Stromal cell of bone marrow (primary cell): ENCODE measurements at places on chromosomes 11 and 22.
A peak's percentile ranks its signal among the peaks of the same experiment; 100 is the strongest.

GRCh38 chr11:120545813-120546212 is 34.3 kb downstream of the GRIK4 start:
- DNase-seq: no peak

- DNase-seq: no peak
Measured at GRCh38 chr11:44802347-44802746, 75.6 kb downstream of the TSPAN18 start.

DNA sequence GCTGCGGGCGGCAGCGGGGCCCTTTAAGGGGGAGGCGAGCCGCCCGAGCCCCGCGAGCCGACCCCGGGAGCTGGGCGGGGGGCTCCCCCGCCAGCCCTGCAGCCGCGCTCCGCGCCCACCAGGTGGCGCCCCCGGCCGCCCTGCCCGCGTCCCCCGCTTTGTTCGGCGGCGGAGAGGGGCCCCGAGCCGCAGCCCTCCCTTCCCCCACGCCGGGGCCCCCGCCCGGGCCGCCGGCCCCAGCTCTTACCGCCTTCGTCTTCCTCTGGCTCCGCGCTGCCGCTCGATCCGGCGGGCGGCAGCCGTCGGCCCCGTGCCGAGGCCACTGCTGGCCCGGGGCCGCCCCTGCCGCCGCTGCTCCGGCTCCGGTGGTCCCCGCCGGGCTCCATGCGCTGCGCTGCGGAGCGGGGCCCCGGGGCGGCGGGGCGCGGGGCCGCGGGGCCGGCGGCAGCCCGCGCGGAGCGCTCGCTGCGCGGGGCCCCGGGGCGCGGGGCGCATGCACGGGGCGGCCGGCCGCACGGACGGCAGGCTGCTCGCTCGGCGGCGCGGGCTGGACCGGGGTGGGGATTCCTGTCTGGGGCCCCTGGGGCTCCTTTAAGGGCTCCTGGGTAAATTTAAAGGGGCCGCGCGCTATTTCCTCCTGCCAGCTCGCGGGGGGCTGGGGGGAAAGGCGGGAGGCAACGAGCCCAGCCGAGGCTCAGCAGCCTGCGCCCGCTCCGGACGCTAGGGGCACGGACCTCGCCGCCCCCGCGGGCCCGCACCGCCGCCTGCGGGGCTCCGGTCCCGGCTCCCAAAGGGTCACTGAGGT is at the start of gene ZFTA:
ZFTA (minus strand) TSS at position 539 of the 805 bp plus-strand sequence; CDS start at position 386, 153 bp downstream.
- no peak for DNase-seq

DNA sequence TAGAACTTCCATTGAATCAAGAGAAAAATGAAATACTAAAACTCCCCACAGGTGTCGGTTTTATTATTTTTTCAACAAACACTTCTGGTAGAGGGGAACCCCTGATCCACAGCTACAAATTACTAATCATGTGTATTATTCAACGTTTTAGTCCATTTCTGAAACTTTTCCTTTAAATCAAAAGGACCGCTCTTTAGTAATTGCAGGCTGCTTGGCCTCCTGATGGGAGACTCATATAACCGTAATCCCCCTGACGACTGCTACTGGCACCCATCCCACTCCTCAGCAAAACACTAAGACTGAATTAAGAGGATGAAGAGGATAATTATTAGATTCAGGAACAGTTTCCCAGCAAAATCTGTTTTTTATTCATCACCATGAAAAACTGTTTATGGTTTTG is 46.4 kb downstream of the PAX6 start:
- no peak for DNase-seq

GRCh38 chr11:64284962-64285884 is at the start of gene GPR137:
Gene GPR137, plus strand, starts transcription at chr11:64285848. Its CDS starts 677 bp downstream, at chr11:64286525.
- DNase-seq: peak; percentile 46

- no peak for DNase-seq
Measured at GRCh38 chr11:128483211-128483788, 104.1 kb downstream of the ETS1 start.

DNA sequence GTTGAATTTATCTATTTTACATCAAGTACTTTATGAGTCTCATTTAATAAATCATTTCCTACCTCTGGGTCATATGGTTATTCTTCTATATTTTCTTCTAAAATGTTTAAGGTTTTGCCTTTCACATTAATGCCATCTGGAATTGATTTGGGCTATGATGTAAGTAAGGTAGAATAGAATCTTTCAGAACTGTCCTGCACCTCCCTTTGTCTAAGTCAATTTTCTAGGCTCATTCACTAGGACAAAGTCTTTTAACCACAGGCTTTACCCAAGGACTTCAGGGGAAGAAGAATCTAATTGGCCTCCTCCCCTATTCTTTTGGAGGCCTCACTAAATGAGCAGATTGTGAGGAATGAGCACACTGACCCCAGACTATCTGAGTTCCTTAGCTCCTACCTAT is 146.0 kb downstream of the BBOX1 start:
- no peak for DNase-seq

DNA sequence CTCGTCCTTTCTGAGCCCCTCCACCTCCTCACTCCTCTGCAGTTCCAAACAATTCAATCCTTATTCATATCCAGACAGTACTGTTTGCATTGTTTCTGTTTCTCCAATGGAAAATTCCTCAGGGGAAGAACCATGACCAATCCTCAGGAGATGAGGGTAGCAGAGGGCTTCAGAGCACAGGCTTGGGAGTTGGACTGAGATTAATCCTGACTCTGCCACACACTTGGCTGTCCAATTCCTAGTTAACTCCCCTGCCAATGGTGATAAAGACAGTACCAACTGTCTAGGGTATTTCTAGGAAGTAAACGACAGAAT is 58.0 kb downstream of the MICAL3 start:
- no peak for DNase-seq

- DNase-seq: no peak
Measured at GRCh38 chr11:120919566-120919965, 104.3 kb upstream of the TBCEL start.

- DNase-seq: peak; percentile 6
Measured at GRCh38 chr11:126764231-126764630, 236.3 kb downstream of the KIRREL3 start.

GRCh38 chr22:39598017-39598965 is 27.7 kb downstream of the CACNA1I start:
- no peak for DNase-seq

DNA sequence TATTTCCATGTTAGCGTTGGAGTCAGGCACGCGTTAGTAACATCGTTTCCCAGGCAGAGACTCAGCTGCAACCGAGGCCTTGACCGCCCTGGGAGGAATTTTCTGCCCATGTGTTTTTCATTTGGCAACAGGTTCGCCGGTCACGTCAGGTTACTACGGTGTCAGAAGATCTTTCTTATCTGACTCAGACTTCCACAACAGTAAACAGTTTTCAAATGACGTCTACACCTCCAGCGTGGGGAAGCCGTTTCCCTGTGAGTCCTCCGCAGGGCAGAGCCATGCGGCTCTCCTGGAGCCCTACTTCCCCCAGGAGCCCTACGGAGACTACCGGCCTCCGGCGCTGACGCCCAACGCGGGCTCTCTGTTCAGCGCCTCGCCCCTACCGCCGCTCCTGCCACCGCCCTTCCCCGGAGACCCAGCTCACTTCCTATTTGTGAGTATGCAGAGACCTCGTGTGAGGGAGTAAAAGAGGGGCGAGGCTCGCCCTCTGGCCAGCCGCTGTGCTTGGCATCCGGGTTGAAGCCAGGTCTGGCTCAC is 14.3 kb upstream of the POU2AF3 start:
- no peak for DNase-seq

DNA sequence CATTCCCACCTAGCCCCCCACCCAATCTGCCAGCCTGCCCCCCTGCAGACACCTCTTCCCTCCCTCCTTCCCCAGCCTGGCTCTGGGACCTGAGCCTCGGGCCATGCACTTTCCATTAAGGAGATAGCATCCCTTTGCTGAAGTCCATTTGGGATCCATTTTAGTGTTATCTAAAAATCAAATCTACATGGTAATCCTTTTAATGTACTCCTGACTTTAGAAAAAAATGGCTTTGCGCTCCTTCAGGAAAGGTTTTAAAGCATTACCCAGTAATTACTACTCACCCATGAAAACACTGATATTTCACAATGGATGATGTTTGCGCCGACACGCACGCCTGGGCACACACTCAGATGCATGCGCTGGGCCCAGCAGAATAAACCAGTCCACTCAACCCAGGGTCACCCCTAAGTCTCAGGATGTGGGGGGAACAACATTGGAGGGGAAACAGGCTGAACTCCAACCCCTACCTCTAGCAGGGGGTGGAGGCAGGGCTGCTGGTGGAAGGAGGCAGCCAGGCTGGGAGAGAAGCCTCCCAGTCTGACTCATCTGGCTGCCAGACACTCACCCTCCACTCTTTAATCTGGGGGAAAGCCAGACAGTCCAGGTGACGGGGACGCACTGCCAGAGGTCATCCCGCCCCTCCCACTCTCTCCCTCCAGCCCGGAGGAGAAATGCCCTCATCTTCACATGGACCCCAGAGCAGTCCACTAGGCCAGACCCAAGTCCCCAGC is 29.8 kb downstream of the LMO1 start:
- no peak for DNase-seq

- no peak for DNase-seq
Measured at GRCh38 chr11:59728913-59729312, 15.3 kb upstream of the OR10V1 start.

DNA sequence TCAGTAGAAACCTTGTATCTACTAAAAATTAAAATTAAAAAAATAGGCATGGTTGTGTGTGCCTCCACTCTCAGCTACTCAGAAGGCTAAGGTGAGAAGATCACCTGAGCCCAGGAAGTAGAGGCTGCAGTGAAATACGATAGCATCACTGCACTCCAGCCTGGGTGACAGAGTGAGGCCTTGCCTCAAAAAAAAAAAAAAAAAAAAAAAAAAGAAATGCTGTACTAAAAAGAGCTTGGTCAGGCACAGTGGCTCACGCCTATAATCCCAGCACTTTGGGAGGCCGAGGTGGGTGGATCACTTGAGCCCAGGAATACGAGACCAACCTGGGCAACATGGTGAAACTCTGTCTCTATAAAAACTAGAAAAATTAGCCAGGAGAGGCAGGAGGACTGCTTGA is 36.5 kb downstream of the SBF2 start:
- no peak for DNase-seq

DNA sequence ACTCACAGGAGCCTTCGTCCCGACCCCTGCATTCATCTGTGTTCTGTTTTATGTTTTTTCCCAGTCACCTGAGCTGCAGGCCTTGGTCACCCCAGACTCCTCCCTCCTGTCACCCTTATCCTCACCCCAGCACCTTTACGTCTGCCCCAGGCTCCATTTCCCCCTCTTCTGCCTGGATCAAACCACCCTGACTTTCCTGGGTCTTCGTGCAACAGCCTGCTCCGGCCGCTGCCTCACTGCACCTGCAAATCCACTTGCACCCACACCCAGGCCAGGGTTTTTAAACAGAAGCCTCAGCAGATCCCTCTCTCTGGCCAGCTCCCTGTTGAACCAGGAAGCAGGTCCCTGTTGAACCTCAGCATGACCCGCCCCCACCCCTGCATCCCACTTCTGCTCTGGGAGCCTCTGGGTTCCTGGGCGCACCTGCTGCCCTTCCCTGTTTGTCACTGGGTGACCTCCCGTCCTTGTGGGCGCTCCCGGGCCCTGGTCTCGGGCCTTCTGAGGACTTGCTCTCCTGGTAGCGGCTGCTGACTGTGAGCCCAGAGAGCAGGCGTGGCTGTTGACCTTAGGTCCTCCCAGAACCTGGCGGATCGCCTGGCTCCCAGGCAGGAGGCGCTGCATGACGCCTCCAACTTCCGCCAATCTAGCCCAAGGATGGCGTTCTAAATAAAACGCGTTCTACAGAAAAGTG is 12.8 kb downstream of the MAPK8IP2 start:
- DNase-seq: no peak

GRCh38 chr11:114074546-114075343 is 15.2 kb downstream of the ZBTB16 start:
- DNase-seq: no peak

GRCh38 chr11:18010121-18010670 is 2.7 kb downstream of the SERGEF start:
- DNase-seq: no peak

DNA sequence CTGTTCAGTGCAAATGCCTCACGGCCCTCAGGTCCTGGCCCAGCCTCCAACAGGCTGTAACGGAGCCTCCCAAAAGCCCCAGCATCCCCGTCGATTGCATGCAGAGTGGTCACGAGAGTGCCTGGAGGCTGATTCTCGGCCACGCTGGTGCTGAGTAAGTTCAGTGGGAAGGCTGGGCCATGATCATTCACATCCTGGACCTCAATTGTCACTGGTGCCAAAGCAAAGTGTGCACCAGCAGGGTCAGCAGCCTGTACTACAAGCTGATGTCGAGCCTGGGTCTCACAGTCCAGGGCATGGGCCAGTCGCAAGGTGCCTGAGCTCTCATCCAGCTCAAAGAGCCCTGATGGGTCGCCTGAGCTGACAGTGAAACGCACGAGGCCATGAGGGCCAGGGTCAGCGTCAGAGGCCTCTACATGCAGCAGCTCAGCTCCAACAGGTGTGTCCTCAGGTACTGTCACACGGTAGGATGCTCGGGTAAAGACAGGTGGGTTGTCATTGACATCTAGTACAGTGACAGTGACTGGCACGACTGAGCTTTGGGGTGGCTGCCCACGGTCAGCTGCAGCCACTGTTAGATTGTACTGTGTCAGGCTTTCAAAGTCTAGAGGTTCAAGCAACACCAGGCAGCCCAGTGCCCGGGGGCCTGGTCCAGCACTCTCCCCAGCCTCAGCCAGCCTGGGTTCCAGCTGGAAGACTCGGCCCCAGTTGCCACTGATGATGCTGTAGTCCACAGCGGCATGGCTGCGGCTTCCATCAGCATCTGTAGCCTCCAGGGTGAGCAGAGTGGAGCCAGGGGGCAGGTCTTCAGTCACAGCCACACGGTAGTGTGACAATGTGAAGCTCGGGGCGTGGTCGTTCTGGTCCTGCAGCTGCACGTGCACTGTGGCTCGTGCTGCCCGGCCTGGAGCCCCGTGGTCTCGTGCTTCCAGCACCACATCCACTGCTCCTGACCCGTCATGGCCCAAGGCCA is 4.5 kb upstream of the TPP1 start:
- DNase-seq: no peak

DNA sequence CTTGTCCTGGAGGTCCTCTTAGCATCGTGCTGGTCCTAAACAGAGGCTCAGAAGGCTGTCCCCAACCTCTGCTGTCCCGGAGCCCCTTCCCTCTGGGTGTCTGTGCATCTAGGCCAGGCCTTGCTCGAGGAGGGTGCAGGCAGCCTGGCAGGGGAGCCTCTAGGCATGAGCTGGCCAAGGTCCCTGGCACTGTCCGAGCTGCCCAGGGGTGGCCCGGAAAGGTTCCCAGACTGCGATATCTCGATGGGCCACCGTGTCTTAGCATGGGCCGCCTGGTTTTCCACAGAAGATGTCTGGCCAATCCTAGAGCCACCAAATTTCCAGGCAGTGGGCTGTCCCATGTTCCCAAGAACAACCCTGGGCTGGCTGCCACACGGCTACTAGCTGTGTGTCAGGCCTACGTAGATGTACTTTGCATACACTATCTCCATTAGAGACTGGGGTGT is 24.6 kb upstream of the SMIM38 start:
- no peak for DNase-seq

DNA sequence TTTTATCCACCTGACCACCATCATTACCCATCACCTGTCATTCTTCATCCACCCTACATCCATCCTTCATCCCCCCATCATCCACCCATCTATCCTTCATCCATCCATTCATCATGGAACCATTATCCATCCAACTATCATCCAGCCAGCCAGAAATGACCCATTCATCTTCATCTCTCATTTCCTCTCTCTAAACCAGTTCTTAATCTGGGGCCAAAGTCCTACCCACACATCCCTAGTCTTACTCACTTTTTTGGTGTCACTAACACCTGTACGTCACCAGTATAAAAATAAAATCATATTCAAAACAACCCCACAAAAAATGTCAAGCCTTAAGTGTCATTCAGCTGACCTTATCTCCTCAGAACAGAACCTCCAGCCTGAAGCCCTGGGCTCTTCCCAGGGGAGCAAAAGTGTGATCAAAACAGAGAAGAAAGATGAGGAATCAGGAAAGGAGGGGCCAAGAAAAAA is 12.3 kb downstream of the SPI1 start:
- no peak for DNase-seq

- no peak for DNase-seq
Measured at GRCh38 chr11:117217141-117218084, 14.5 kb downstream of the PCSK7 start.
